GDM1 (cell line): ENCODE measurements at places on chromosomes 5 and 9.

DNA sequence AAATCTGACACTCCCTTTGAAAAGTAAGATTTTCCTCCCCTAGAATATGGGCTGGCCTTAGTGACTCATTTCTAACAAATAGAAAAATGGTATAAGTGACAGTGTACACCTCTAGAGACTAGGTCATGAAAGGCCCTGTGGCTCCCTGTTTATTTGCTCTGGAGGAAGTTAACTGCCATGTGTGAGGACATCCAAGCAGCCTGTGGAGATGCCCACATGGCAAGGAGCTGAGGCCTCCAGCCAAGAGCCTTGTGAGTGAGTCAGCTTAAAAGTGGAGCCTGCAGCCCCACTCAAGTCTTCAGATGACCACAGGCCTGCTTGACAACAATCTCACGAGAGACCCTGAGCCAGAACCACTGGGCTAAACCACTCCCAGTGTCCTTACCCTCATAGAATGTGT lies 128.1 kb upstream of the LHFPL2 start:
- no peak for DNase-seq

DNA sequence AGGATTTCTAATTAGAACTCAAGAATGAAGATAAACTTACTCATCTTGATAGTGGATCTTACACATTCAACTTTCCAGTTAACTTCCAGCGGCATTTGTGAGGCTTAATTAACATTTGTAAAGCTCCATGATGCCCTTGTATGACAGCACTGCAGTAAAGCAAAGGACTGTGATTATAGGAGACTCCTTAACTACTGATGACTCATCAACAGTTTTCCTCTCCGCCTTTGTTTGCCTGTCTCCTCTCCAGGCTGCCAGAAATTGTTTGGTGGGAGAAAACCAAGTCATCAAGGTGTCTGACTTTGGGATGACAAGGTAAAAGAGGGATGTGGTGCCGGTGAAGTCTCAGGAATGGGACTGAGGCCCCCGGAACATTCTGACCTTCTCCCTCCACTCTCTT lies 20.4 kb upstream of the CYFIP2 start:
- no peak for DNase-seq

GRCh38 chr9:83247732-83248131 lies 184.8 kb upstream of the RASEF start:
- no peak for DNase-seq

GRCh38 chr9:27601396-27601795 lies 28.1 kb upstream of the C9orf72 start:
- DNase-seq, result no peak

GRCh38 chr5:83744821-83745220 lies 24.2 kb upstream of the HAPLN1 start:
- DNase-seq, result peak; percentile 51

DNA sequence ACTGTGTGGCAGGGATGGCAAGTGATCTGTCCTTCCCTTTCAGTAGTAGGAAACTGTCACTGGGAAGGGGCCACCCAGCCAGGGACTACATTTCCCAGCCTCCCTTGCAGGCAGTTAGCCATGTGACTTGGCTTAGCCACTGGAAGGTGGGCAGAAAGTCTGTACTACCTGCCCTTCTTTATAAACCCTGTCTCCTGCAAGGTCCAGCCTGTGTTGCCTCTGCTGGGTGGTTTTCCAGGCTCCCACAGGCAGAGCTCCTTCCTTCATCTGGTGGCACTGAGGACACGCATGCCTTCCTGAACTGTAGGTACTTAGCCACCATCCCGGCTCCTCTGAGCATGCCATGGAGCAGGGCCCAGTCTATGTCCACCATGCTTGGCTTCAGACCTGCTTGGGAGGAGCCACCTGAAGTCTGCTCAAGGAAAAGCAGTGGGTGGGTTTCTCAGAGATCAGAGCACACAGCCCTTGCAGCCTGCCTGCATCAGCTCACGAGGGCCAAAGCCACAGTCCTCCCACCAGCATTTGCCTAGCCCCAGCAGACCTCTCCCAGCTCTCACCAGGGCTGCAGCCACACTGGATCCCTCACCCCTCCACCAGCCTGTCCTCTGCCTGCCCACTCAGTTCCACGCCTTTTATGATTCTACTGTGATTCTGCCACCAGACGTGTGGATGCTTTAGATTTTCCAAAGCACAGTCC lies 16.7 kb upstream of the SLC25A51 start:
- no peak for DNase-seq
